ENCODE measurements at places on chromosomes 12 and 14. TPM values are rescaled to one million over a fixed set of nuclear protein-coding genes. Genes with fewer than 3 reads are reported as not detected.

The FSCB gene
- not detected for polyA plus RNA-seq

DNA sequence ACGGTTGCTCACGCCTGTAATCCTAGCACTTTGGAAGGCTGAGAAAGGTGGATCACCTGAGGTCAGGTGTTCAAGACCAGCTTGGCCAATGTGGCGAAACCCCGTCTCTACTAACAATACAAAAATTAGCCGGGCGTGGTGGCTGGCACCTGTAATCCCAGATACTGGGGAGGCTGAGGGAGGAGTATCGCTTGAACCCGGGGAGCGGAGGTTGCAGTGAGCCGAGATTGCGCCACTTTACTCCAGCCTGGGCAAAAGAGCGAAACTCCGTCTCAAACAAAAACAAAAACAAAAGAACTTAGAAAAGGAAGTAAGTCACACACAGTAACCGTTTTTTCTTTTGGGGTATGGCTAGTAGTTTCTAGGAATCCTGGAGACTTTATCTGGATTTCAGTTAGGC is 1.7 kb upstream of the PALS1 start:
- DNase-seq = no peak

- DNase-seq = no peak
Measured at GRCh38 chr12:93565760-93566159, 6.7 kb upstream of the SOCS2 start.

DNA sequence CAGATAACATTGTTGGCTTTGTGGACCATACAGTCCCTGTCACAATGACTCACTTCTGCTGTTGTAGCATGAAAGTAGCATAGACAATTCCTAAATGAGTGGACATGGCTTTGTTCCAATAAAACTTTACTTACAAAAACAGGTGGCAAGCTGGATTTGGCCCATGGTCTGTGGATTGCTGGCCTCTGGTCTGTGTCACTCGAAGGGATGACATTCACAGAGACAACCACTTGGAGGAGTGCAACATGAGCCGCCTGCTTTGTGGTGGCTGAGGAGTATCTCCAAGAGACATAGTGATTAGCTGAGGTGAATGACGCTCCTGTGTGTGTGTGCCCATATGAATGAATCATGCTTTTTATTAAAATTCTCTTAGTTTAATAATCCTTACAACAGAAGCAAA is 81.3 kb upstream of the NRXN3 start:
- DNase-seq = no peak

The DDX55 gene
- 24.7 TPM for polyA plus RNA-seq

DNA sequence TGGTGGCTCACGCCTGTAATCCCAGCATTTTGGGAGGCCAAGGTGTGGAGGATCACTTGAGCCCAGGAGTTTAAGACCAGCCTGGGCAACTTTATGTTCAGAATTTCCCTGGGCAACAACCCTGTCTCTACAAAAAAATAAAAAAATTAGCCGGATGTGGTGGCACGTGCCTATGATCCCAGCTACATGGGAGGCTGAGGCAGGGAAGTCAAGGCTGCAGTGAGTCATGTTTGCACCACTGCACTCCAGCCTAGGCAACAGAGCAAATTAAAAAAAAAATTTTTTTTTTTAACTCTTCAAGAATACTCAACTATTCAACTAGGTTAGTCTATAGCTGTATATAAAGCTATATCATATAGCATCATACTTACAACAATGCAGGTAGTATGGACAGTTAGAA is 113.0 kb downstream of the RALGAPA1 start:
- no peak for DNase-seq

GRCh38 chr12:122951406-122951805 is 14.9 kb downstream of the ABCB9 start:
- DNase-seq = no peak

GRCh38 chr14:87522575-87522974 is 470.4 kb downstream of the GALC start:
- DNase-seq = no peak

- no peak for DNase-seq
Measured at GRCh38 chr12:132342251-132343227, 13.2 kb upstream of the GALNT9 start.

- no peak for DNase-seq
Measured at GRCh38 chr12:116143909-116144308, 133.6 kb downstream of the MED13L start.

GRCh38 chr12:63038713-63039100 is 103.8 kb upstream of the PPM1H start:
- DNase-seq = no peak

GRCh38 chr12:94670898-94671297 is 20.5 kb upstream of the TMCC3 start:
- no peak for DNase-seq

- DNase-seq = no peak
Measured at GRCh38 chr14:36768638-36769337, 107.1 kb downstream of the PAX9 start.

Data from left renal pelvis (tissue), 4 donors.